ENCODE measurements at places on chromosomes 2 and 18. TPM values are rescaled to one million over a fixed set of nuclear protein-coding genes. Genes with fewer than 3 reads are reported as not detected.

ERICH2 gene
- total RNA-seq, result 2.3 TPM

GRCh38 chr2:71702071-71702970 is 249.0 kb downstream of the DYSF start:
- no peak for DNase-seq

DNA sequence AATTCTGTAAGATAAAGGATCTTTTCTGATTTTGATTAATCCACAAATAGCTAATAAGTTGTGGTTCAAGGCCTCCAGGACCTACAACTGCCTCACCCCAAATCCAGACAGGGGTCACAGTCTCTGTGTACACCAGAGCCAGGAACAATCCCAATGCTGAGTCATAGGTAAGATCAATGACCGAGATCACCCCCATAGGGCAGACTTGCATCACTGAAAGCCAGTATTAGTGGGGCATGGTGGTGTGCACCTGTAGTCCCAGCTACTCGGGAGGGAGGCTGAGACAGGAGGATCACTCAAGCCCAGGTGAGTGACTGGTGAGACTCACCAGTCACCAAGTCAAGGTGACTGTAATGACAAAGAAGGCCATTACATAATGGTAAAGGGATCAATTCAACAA is 12.9 kb downstream of the PARD6G start:
- no peak for DNase-seq

GRCh38 chr2:148922776-148923475 is 47.9 kb downstream of the KIF5C start:
- DNase-seq, result no peak

BUB1 gene
- 1.6 TPM for total RNA-seq

- DNase-seq, result no peak
Observed at GRCh38 chr2:82282111-82282882, 1977.7 kb upstream of the LRRTM1 start.

DNA sequence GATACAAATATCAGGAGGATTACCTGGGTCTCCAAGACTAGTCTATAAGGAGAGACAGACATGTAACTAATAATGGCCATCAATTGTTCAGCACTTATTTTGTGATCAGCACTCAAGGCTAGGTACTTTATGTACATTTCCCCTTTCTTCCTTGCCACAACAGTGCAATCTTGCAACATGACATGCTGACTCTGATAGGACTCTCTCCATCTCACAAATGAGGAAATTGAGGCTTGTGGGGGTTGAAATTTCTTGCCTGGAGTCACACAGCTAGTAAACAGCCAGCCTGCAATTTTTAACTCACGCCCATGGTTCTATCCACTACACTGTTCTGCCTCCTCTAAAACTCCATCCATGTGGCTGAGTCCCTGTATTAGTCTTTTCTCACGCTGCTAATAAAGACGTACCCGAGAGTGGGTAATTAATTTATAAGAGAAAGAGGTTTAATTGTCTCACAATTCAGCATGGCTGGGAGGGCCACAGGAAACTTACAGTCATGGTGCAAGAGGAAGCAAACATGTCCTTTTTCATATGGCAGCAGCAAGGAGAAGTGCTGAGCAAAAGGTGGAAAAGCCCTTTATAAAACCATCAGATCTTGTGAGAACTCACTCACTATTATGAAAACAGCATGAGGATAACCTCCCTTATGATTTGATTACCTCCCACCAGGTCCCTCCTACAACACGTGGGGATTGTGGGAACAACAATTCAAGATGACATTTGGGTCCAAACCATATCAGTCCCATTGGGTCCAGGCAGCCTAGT is 302.4 kb downstream of the PLCL1 start:
- no peak for DNase-seq

DNA sequence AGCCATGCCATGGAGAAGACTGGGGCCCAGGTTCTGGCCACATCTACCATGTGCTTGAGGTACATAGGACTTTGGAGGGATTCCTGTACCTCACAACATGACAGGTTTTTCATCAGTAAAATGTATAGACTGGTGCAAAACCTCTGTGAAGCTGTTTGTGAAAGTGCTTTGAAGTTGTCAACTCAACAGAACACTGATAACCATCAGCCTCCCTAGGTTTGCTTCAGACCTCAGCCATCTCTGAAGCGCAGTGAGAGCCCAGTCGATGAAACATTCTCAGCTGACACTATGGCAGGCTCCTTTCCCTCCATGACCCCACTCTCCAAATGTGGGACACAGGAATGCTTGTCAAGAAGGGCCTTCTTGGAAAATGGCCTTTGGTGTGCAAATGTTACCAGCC is 38.6 kb downstream of the STK25 start:
- DNase-seq, result no peak

- no peak for DNase-seq
Observed at GRCh38 chr2:207594731-207595130, 30.5 kb downstream of the METTL21A start.

GRCh38 chr2:234494361-234495250 is 2.3 kb downstream of the ARL4C start:
- DNase-seq, result no peak

GRHL1 gene
- total RNA-seq, result 1.3 TPM

DNA sequence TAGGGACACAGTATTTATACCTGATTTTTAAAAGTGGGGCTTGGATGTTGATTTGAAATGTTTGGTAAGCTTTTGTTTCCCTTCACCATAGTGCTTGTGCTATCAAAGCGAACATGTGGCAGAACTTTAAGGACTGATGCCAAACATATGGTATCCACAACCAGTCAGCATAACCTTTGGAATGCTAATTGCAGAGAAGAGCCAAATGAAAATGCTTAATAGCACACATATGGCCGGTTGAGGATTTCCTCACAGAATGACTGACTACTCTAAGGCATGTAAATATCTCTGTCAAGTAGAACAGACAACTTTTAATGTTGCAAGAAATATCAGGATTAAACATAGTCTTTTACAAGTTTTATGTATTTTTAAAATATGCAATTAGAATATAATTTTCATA is 120.9 kb upstream of the COL3A1 start:
- no peak for DNase-seq

DNA sequence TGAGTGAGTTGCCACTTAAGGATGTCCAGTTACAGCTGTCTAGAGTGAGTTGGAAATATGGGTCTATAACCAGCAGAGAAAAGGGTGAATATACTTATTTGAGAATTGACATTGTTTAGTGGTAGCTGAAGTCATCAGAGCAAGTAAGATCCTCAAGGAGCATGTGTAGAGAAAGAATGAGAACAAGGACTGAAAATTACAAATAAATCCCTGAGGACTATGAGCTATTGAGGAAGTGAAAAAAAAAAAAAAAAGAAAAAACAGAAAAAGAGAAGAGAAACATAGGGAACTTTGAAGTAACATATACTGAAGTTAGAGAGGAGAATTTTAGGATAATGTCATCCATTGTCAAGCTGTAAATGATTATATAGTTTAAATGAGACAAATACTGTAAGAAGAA is 134.0 kb upstream of the CCDC68 start:
- no peak for DNase-seq

DNA sequence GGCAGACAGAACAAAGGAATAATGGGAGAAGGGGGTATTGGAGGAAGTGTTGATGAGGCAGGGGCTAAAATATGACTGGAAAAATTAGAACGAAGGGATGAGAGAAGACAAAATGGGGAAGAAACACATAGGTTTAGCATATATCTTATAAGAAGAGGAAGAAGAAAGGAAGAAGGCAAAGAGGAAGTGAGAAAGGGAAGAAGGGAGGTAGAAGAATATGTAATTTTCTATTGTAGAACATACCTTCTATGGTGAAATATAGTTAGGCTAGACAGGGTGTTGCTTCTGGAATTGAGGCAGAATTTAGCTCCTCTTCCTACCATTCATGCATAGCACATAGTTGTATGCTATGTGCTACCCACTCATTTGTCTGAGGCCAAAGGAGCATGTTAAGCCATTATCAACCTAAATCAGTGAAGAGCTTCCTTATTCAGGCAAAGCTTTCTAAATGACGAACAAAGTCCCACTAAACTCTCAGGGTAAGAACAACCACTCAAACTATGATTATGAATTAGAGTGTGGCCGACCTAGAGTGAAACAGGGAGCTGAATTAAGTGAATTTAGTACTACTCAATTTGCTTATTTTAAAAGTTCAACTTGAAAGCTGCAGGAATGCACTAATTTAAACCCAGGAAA is 180.9 kb upstream of the GALNT5 start:
- no peak for DNase-seq

DNA sequence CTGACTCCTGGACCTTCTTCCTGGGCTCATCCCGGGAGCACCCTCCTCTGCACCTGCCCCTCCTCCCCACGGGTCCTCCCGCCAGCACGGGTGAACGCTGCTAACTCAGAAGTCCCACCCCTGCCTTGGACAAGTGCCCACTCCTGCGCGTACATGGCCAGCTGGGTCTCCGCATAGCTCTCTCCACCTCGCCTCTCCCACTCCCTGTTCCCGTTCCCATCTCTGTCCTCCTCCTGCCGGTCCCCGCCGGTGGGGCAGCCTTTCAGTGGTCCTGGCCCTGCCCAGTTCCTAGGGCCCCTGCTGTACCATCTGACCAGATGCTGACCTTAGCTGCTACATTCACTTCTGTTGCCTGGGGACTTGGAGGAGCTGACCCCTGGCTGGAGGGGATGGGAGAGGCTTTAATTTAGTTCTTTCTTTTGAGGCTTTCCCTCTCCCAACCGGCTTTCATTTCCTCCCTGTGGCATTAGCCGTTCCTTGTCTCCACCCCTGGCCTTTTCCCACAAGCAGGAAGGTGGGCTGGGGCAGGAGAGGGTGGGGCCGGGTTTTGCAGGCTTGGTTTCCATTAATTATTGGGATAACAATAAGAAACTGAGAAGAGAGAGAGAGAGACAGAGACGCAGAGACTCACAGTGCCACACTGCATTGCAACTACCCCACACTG is 136.1 kb downstream of the SH3BP4 start:
- peak; percentile 70 for DNase-seq

NEMP2 gene
- 2.2 TPM for total RNA-seq

DNA sequence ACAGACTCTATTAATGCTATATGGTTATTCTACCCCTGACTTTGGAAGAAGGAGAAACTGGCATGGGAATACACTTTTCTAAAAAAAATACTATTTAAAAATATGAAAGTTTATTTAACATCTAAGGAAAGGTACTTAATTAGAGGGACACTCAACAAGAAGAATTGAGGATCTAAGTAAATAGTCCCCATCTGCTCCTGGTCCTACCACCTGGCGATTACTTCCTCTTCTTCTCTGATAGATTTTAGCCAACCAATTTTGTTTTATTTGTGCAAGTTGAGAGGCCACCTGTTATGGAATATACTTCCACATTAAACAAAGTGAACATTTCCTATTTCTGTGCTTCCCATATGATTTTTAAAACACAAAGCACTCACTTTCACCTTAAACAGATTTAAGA is 111.7 kb downstream of the BCL2 start:
- DNase-seq, result no peak

DNA sequence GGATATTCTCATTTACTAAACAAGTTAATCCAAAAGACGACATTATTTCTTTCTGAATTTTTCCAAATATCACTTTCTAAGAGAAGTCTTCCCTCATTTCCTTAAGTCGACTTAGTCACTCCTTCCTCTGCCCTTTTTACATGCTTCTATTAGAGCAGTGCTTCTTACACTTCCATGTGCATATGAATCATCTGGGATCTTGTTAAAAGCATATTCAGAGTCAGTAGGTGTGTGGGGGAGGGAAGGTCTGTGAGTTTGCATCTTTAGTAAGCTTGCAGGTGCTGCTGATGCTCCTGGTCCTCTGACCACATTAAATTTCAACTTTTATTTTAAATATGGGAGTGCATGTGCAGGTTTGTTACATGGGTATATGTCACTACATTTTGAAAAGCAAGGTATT is 582.6 kb downstream of the NRXN1 start:
- DNase-seq, result no peak

DNA sequence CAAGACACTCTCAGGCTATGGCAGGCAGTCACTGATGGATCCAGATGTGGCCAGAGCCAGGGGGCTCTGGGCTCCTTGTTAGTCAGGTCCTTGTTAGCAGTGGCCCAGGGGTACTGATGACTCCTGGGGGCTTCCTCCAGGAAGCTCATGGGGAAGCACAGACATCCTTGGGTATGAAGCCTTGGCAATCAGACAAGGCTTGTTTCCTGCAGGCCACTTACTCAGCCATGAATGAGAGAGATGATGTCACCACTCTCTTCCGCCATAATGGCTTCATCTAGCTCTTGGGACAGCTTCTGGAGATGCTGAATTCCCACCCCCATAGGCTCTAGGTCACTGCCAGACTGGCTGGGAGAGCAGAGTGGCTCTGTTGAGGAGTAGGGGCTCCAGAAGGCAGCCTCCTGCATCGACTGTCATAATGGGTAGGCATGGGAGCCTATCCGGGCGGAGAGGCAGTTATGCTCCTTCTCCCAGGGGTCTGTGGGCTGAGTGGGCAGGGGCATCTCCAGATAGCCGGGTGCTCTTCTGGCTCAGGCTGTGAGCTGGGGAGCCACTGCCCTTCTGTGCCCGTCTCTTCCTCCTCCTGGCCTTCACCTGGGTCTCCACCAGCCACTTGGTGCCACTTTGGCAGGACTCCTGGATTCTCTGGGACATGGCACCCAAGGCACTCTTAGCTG is 40.2 kb upstream of the BMPR2 start:
- no peak for DNase-seq

DNA sequence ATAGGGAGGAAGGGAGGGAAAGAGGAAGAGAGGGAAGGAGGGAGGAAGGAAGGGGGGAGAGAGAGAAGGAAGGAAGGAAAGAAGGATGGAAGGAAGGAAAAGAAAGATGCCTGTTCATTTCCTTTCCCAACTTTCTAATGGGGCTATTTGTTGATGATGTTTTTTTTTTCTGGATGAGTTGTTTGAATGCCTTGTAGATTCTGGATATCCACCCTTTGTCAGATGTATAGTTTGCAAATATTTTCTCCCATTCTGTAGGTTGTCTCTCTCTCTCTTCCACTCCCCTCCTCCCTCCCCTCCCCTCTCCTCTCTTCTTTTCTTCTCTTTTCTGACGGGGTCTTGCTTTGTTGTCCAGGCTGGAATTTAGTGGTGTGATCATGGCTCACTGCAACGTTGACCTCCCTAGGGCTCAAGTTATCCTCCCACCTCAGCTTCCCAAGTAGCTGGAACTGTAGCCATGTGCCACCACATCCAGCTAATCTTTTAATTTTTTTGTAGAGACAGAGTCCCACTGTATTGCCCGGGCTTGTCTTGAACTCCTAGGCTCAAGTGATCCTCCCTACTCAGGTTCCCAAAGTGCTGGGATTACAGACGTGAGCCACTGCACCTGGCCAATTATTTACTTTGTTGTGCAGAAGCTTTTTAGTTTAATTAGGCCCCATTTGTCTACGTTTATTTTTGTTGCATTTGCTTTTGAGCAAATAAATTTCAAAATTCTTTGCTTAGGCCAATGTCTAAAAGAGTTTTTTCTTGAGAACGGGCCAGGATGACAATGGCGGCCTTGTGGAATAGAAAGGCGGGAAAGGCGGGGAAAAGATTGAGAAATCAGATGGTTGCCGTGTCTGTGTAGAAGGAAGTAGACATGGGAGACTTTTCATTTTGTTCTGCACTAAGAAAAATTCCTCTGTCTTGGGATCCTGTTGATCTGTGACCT is 57.3 kb upstream of the FAM117B start:
- DNase-seq, result no peak

KATNAL2 gene
- total RNA-seq, result 1.8 TPM

GRCh38 chr2:136175466-136175865 is 57.5 kb upstream of the CXCR4 start:
- no peak for DNase-seq

OTX1 gene
- not detected for total RNA-seq

- DNase-seq, result no peak
Observed at GRCh38 chr2:204486805-204487204, 58.5 kb upstream of the PARD3B start.

Measured in heart right ventricle (tissue), 16 donors.